ENCODE measurements at places on chromosomes 6 and 20.

DNA sequence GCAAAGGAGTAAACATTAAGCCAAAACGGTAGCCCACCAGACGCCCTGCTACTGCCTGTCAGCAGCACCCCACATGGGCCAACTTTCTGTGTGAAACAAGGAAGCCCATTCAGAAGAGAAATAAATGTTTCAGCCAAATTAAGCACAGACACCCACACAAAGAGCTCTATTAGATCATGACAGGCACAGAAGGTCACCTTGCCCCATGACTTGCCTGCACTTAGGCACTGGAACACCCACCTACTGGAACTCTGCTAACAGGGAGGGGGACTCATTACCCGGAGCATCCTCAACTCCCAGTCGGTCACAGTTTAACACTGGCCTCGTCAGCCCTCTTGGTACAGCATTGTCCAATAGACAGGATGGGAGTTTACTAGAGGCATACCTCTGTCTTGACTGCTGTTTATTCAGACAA is 31.8 kb downstream of the GFOD1 start:
- no peak for DNase-seq

DNA sequence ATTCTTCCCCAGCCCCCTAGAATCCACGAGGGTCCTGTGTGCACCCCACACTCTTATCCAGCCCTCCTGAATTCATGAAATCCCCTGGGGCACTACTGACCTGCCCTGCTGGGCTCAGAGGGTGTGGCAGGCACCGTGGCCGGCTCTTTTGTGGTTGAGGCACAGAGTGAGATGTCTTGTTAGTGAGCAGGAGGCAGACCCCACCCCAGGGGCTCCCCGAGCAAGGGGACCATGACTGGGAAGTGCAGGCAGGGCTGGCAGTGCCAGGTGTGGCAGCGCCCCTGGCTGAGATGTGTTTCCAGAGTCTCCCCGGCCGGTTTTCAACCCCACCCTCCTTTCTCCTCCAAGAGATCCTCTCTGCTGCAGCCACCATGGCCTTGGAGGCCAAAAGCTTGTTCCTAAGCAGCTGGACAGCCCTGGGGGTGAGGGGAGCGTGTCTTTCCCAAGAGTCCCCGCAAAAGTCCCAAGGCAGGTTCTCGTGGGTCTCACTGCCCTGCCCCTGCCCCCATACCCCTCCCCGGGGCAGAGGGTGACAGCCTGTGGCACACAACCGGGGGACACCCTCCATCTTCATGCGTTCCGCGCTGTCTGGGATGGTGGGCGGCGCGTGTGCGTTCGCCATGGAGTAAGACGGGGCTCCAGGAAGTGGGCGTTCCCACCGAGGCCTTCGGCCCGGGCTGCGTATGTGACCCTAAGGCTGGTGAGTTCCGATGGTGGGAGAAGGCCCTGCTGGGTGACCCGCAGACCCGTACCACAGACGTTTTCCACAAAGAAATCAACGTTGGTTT is 208.9 kb downstream of the TAF4 start:
- DNase-seq: no peak

- no peak for DNase-seq
Observed at GRCh38 chr6:71258078-71258866, 30.3 kb upstream of the OGFRL1 start.

GRCh38 chr6:150273457-150274309 is 95.1 kb upstream of the IYD start:
- DNase-seq: no peak

GRCh38 chr20:45069261-45069660 is 31.7 kb downstream of the KCNS1 start:
- no peak for DNase-seq

DNA sequence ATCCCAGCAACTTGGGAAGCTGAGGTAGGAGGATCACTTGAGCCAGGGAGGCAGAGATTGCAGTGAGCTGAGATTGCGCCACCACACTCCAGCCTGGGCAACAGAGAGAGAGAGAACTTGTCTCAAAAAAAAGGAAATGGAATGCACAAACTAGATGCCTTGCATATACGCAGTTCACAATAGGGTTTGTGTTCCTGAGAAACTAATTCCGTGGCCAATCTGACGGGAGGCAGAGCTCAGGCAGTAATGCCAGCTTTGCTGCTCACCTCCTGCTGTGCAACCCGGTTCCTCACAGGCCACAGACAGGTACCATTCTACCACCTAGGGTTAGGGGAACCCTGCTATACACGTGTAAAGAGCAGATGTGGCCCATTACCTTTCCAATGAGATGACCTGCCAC is 1.4 kb downstream of the CDK5RAP1 start:
- no peak for DNase-seq

DNA sequence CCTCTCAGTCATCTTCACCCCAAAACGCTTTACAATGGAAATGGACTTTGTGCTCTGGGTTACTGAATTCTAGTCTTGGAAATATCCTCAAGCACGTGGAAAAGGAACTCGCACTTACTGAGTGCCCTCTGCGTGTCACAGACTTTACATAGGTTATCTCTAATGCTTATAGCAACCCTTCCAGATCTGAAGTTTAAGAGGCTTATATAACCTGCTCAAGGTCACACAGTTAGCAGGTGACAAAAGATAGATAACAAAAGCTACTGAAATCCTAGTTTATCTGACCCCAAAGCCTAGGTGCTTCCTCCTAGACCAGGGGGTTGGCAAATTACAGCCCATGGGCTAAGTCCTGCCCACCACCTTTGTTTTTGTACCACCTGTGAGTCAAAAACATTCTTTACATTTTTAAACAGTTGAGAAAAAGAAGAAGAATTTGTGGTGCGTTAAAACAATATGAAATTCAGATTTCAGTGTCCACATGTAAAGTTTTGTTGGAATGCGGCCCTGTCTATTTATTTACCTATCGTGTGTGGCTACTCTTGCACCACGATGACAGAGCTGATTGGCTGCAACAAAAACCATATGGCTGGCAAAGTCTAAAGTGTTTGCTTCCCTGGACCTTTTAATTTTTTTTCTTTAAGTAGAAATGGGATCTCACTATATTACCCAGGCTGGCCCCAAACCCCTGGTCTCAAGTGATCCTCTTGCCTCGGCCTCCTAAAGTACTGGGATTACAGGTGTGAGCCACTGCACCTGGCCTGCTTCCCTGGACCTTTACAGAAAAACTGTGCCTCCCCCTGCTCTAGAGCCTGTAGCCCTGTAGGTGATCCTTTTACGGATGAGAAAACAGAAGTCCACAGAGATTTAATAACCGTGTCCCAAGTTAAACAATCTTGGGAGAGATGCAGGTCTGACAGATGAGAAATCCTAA is 110.2 kb upstream of the RREB1 start:
- no peak for DNase-seq

DNA sequence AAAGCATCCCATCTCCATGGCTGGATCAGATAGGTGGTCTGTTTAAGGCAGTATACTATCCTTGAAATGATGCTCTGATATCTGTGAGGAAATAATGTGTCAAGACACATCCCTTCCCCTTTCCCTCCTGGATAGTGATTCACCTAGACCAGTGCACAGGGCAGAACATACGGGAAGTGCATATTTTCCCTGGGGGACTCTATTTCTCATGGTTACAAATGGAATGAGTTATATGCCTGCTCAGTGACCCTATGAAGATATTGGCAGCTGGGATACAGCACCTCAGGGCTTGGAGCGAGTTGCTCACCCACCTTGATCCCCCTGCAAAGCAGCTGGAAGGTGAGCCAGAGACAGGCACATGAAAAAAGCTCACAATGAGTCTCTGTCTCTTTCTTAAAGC is 67.5 kb upstream of the PRL start:
- no peak for DNase-seq

DNA sequence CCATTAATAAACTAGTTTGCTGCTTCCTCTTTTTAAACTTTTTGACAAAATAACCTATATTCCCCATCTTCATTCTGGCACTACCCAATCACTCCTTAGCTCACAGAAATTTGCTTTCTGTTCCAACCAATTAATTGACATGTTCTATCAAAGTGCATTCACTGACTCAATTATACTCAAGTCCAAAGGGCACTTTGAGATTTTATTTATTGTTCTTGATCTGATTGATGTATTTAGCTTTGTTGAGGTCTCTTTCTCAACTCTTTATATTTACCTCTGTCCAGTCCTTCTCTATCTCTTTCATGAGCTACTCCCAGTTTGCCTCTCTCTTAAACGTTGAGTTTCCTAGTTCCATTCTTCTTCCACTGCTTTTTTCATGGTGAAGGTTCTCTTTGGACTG is 104.4 kb upstream of the TENT5A start:
- no peak for DNase-seq

- no peak for DNase-seq
Observed at GRCh38 chr6:50842446-50842845, 23.8 kb downstream of the TFAP2B start.

GRCh38 chr20:46021361-46022359 is 7.4 kb upstream of the SLC12A5 start:
- no peak for DNase-seq

DNA sequence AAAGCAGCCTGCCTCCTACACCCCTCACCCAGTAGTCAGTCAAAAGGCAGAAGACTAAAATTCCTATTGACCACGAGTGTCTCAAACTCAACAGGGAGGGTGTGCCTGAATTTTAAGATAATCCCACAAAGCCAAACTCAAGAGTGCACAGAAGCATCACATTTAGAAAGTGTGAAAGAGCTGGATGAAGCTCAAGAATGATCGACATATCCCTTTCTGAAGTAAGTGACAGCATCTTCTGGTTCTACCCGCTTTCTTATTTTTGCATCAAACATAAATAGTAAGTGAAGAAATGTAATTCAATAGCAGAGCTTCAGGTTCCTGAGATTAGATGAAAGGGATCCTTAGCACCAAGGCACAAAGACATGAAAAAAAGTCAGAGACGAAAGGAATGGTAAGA is 64.5 kb upstream of the BACH2 start:
- no peak for DNase-seq

GRCh38 chr20:36726168-36726567 is 19.7 kb downstream of the NDRG3 start:
- no peak for DNase-seq

- DNase-seq: no peak
Observed at GRCh38 chr6:147001621-147002020, 202.6 kb upstream of the STXBP5 start.

Measured in activated CD4-positive, alpha-beta T cell treated with anti-CD3 and anti-CD28 coated beads, Interleukin-2, amount 50 U/mL, for 24 hours (primary cell).